MCF 10A (cell line): ENCODE measurements at places on chromosomes 2 and 18. TPM values are rescaled to one million over a fixed set of nuclear protein-coding genes. Genes with fewer than 3 reads are reported as not detected.

APCDD1 gene
- 0.37 and 0.54 TPM in 2 replicates for total RNA-seq

MYO5B gene
- total RNA-seq = 25.9 and 26.7 TPM in 2 replicates

TMBIM1 gene
- total RNA-seq = 96.8 and 107 TPM in 2 replicates

RANBP2 gene
- total RNA-seq = 52.2 and 57.1 TPM in 2 replicates

WDCP gene
- 9.0 and 11.2 TPM in 2 replicates for total RNA-seq

GPR45 gene
- not detected in 2 replicates for total RNA-seq

ZSWIM2 gene
- not detected in 2 replicates for total RNA-seq

- DNase-seq = no peak
Measured at GRCh38 chr2:8409461-8410260, 272.2 kb upstream of the ID2 start.

DNA sequence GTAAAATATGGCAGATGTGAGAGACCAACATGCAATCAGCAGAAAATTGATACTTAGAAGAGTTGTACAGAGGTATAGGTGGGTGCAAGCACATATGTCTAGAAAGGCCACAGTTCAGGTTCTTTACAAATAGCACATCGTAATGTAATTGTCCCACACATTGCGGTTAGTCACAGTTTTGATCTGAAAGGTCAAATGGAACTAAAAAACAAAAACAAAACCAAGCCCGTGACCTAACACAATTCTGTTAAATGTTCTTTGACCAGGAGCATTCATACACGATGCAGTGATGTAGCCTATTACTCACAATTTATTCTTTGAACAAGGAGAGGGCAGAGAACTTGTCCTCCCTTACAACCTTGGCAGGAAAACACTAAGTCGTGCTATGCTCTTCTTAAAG lies 108.9 kb upstream of the MAP4K3 start:
- DNase-seq = no peak

DNA sequence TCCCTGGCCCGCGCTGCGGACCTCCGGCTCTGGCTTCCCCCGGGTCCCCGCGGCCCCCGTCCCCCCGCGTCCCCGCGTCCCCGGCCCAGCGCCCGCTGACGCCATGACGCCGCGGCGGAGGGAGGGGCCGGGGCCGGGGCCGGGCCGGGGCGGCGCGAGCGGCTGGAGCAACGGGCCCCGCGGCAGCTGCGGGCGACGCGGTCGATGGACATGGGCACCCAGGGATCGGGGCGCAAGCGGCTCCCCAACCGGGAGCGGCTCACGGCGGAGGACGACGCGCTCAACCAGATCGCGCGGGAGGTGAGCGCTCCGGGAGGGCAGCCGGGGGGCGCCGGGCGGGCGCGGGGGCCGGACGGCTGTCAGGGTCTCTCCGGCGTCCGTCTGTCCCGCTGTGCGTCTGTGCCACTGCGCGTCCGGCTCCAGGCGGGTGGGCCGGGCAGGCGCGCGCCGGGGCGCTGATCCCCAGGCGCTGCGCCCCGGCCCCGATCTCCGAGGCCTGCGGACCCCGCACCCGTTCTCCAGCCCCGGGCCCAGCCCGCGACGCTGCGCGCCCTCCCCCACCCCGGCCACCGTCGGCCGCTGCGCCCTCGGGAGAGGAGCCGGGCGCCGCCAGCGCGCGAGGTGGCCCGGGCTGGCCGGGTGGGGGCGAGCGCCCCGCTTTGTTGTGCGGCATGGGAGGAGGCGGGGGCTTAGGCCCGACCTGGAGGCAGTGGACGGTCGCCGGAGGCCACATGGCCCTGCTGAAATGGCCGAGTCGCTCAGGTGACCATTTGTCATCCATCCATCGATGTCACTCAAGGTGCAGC lies at the start of gene LRRFIP1:
Gene LRRFIP1, plus strand, starts transcription at position 147 of the 806 bp plus-strand sequence. Its CDS starts 58 bp downstream, at position 205.
- no peak for DNase-seq

DNA sequence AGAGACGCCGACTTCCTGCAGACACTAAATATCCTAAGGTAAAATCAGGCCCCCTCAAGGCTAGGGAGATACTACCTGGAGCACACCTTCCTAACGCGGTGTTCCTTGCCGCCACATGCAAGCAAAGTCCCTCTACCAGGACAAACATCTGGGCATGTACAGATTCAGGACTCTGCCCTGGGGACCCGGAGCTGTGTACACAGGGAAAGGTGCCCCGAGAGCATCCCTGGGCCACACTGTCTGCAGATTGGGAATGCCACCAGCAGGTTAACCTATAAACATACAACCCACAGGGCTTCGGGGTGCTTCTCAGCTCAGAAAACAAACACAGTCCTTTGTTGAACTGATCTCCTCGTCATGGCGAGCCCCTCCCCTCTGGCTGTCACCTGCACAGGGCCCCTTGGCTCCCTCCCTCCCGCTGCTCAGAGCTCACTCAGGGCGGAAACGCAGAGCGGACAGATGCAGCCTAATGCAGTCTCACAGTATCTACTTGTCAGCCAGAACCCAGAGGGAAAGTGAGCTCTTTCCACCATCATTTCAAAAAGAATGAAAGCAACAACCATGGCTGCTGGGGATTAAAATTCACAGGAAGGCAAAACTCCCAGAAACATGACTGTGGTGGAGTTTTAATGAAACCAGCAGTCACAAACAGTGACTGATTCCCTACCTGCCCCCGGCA lies 218.8 kb downstream of the HDAC4 start:
- no peak for DNase-seq

- DNase-seq = no peak
Measured at GRCh38 chr2:128363934-128364361, 45.3 kb upstream of the HS6ST1 start.

DNA sequence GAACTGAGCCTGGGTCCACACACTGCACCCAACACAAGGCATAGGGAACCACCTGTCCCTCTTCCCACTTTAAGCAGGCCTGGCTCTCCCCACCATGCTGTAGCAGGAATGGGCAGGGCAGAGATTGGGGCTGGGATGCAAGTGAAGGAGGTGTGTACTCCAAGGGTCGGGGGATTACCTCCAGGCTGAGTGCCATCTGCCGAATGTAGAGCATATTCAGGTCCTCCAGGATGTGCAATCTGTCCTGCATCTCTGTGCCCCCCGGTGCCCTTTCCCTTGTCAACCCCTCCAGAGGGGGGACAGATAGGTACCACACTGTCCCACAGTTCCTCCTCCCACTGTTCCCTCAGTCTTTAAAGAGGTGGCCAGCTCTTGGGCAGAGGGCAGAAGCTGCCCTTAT lies 2.4 kb downstream of the RTKN start:
- DNase-seq = no peak

DNA sequence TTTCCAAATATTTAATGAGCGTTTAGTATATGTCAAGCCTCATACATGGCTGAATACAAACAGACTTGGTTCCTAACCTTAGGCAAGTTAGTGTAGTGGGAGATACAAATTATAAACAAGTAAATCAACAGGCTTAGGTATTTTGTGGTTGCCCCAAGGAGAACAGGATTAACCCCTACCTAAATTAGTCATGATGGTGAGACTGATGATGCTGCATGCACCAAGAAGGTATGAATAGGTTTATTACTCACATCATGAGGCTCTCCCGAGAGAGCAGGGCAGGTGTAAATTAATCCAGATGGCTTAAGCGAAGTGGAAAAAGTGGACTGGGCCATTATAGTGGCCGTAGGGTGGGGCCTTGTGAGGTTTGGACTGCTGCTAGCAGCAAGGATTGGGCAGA lies 118.1 kb upstream of the GCFC2 start:
- DNase-seq = peak; percentile 18

DNA sequence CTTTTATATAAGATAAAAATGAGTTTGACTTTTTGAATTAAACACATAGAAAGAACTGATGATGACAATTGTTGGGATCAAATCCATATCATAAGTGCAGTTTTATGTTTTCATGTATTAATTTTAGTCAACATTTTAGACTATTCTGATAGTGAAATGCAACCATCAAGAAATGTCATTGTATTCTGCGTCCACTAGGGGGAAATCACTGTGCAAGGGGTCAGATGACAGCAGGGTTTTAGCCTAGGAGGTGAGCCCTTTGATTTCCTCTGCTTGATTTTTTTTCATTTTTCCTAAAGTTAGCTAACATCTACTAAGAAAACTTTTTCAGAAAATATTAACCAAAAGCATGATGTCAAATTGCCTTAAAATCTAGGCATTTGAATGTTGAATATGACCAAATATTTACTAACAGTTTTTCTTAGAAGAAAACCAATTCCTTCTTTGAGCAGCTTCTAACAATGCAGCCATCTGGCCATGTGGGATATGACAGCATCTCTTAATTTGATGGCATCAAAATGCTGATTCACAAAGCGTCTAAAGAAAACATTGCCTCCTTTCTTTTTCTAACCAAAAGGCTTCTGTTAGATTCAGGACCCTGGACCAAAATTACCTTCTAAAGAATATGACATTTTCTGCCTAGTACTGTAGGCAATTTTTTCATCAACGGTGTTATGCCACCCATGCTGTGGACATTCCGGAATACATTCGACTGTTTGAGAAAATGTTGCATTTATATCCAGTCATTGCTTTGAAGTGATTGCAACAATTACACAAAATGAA lies 141.5 kb downstream of the SPHKAP start:
- peak; percentile 56 for DNase-seq

- DNase-seq = peak; percentile 27
Measured at GRCh38 chr18:10660179-10660884, 134.5 kb downstream of the NAPG start.

- DNase-seq = peak; percentile 43
Measured at GRCh38 chr18:56067969-56068671, 480.1 kb upstream of the TCF4 start.

GRCh38 chr2:11492720-11493119 lies 26.8 kb upstream of the E2F6 start:
- no peak for DNase-seq

DNA sequence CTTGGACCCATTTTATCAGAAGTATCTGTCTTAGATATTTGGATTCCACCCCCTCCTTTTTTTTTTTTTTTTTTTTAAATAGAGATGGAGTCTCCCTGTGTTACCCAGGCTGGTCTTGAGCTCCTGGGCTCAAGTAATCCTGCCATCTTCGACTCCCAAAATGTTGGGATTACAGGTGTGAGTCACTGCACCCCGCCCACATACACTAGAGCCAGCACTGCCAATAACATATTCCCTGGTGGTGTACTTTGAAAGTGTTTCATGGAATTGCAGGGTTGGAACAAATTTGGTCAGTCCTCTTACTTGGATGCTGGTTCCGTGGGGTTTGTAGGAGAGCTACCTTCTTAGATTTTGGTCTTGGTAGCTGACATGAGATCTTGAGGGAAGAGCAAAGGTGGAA lies 15.0 kb downstream of the PDCL3 start:
- peak; percentile 66 for DNase-seq

- peak; percentile 54 for DNase-seq
Measured at GRCh38 chr2:43218702-43219382, 7.6 kb downstream of the ZFP36L2 start.
